AG08396 (cell line): ENCODE measurements at places on chromosomes 1 and 21.
A peak's percentile ranks its signal among the peaks of the same experiment; 100 is the strongest.

GRCh38 chr1:109619576-109620400 is at the start of the genes AMPD2 and GNAT2:
AMPD2 (plus strand) TSS chr1:109619837; CDS start chr1:109621176, 1,339 bp downstream.
GNAT2 (minus strand) TSS chr1:109619616; CDS start chr1:109612870, 6,746 bp downstream.
- peak; percentile 89 for DNase-seq

- DNase-seq = no peak
Observed at GRCh38 chr1:172966844-172967540, 83.7 kb downstream of the TNFSF18 start.

DNA sequence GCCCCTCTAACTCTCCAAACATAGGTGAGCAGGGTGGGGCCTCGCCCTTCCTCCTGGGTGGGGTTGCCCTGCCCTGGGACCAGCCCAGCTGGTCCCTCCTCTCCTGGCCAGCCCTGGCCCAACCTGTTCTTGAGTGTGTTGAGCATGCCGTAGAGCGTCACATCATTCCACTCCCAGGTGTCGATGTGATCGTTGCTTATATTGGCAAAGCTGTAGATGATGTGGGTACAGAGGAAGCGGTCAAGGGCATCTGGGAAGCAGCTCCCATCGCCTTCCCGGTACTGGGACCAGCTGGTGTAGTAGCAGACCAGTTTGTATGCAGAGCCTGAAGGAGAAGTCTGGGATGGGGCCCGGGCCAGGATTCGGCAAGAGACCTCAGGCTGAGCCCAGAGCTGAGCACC is 1.4 kb downstream of the CHI3L1 start:
- no peak for DNase-seq

- no peak for DNase-seq
Observed at GRCh38 chr21:44738621-44739020, 27.2 kb upstream of the TSPEAR start.
